Anterior cingulate cortex (tissue), 58 donors: ENCODE measurements at places on chromosomes 2 and 18.

- no peak for DNase-seq
Measured at GRCh38 chr2:29014811-29015421, 33.8 kb downstream of the TOGARAM2 start.

DNA sequence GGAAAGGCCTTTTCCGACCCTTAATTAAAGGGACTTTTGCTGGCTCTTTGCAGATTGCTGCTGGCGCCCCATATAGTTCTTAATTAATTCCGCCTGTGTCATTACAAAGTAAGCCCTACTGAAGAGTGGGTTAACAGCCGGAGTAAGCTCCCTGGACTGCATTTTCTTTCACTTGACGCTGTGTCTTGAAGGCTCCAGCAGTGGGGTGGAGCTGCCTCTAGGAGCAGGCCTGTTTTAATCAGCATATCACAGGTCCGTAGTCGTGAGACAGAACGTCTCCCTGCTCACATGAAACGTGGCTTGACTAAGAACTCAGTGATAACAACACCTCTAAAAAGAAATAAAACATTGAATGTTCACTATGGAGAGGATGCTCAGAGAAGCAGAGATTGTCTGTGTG, 329.9 kb upstream of the RAB12 start:
- no peak for DNase-seq

DNA sequence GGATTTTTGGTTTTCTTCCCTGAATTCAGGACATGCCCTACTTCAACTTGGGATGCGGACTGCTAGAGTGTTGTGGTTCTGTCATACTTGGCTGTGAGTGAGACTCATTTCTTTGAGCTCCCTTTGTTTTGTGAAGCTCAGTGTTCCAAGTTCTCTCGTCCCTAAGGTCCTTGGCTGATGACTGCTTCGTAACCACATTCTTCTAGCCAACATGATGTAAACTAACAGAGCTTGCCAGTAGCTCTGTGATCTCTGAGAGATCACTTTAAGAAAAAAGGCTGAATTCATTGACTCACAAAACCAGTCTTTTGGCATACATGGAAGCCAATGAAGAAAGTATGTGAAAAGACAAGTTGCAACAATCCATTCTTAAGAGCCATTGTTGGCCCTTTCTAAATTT, 96.9 kb upstream of the MSTN start:
- DNase-seq = no peak

GRCh38 chr2:172177581-172177980, 74.9 kb upstream of the DLX2 start:
- DNase-seq = no peak

DNA sequence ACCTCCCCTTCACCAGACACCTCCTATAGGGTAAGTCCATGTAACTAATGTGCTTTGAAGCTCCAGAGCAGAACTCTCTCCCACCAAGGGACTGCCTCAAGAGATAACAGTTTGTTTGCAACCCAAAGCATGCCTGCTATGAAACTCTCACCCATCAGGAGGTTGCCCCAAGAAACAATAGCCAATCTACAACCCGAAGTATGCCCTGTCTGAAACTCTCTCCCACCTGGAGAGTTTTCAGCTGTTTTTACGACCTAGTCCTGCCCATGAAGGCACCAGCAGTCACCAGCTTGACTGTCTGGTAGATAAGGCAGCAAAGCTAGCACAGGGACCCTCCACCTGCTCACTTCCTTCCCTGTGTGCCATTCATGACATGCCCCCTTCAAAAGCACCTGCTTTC, 533.9 kb upstream of the CRIM1 start:
- DNase-seq = no peak

DNA sequence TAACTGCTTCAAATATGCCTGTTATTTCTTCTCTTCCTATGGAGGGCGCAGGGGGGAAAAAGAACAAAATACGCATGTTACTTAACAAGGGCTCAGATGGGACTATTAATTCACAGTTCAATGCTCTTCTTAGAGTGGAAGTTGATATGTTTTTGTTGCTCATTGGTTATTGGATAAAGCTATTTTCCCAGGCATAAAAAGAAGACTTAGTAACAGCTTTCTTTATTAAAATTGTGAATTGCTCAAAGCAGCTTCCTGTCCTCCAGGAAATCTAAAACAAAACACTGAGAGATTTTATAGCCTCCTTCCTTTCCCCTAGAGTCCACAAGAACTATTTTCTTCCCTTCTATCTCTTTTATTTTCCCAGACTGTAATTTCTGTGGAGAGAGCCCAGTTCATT, 180.8 kb downstream of the SH3BP4 start:
- no peak for DNase-seq

GRCh38 chr2:122670897-122671296, 915.4 kb downstream of the TSN start:
- no peak for DNase-seq

DNA sequence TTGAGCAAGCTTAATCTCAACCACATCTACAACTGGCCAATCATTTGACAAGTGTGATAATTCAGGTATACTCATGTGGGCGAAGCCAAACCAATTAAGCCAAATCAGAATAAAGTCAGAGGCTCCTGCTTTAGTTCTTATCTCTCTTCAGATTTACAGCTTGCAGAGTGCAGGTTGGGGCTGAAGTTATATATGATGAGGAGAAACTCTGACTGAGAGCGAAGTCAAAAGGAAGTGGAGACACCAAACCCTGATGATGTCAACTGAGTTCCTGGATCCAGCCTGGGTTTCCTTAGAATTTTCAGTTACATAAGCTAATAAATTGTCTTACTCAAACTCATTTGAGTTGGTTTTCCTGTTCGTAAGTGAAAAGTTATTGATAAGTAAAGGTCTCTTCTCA, 73.9 kb downstream of the ASXL2 start:
- no peak for DNase-seq

DNA sequence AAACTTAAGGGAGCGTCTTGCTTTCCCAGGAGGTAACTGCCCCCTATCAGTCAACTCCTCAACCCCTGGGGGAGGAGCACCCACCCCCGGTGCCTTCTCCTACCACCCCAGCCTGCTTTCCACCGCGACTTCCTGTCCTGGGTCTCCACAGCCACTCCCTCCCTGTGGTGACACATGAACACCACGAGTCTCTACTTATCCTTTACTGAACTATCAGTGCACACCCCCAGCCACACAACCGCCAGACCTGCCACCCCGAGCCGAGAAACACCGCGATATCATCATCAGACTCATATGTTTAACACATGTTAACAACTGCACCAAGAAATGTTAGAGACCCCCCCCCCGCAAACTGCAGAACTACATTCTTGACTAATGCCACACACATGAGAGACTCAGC, 43.3 kb downstream of the LONRF2 start:
- no peak for DNase-seq

DNA sequence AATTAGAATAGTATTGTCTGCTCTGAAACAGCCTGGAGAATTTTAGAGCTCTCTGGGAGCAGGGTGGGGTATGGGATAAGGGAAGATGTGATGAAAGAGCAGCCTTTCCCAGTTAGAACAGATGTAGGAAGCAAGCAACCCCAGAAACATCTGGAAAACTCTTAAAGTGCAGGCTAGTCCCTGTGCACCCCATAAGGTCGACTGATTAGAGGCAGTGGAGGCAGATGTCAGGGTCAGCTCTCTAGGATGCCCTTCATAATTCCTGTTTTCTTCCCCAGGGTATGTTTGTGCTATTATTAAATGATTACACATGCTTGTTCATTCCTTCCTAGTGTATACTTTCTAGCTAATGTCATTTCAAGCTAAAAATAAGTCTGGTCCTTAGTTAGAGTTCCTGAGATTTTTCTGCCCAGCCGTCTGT, 41.7 kb downstream of the PTPRM start:
- DNase-seq = no peak

GRCh38 chr18:79965119-79965902, 868 bp downstream of the HSBP1L1 start:
- DNase-seq = no peak
